SJSA1 (cell line): ENCODE measurements at places on chromosomes 1 and 21. TPM values are rescaled to one million over a fixed set of nuclear protein-coding genes. Genes with fewer than 3 reads are reported as not detected.

DNA sequence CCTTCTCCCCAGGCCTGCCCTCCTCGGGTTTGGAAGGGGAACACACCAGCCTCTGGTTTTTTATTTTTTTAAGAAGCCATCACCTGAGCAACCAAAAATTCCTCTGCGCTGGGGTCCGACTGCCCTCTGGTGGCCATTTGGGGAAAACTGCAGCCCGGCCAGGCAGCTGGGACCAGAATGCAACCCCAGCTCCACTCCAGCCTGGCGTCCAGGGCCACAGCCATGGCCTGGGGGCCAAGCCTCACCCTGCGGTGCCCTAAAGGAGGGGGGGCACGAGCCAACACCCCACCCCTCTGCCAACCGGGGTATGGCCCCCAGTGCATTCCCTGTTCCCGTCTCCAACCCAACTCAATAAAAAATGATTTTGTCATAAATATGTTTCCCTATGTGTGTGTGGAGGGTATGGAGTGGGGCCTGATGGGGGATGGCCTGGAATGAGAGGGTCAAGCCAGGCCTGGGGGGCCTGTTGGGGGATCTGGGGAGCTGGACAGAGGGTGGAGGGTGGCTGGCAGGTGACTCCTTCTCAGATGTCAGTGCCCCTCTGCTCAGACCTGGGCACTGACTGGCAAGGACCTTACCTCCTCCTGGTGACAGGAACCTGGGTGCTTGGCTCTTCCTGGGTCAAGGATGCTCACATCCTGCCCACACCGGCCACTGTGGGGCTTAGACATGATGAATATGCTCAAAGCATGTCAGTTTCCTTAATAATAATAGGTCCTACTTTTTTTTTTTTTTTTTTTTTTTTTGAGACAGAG lies 3.2 kb downstream of the GPR3 start:
- H3K4me3 ChIP-seq: no peak overlapping the region
- peak; percentile 65 for DNase-seq
- no peak overlapping the region for H3K27ac ChIP-seq
- peaks cover 13% of the 10 kb centered on the region for H3K36me3 ChIP-seq
- peaks cover 20% of the 10 kb centered on the region for H3K4me1 ChIP-seq
- H3K27me3 ChIP-seq: no peaks in the 10 kb centered on the region

Gene BCAR3
- total RNA-seq: 49.5 and 50.4 TPM in 2 replicates

Gene CD48
- total RNA-seq: not detected in 2 replicates

DNA sequence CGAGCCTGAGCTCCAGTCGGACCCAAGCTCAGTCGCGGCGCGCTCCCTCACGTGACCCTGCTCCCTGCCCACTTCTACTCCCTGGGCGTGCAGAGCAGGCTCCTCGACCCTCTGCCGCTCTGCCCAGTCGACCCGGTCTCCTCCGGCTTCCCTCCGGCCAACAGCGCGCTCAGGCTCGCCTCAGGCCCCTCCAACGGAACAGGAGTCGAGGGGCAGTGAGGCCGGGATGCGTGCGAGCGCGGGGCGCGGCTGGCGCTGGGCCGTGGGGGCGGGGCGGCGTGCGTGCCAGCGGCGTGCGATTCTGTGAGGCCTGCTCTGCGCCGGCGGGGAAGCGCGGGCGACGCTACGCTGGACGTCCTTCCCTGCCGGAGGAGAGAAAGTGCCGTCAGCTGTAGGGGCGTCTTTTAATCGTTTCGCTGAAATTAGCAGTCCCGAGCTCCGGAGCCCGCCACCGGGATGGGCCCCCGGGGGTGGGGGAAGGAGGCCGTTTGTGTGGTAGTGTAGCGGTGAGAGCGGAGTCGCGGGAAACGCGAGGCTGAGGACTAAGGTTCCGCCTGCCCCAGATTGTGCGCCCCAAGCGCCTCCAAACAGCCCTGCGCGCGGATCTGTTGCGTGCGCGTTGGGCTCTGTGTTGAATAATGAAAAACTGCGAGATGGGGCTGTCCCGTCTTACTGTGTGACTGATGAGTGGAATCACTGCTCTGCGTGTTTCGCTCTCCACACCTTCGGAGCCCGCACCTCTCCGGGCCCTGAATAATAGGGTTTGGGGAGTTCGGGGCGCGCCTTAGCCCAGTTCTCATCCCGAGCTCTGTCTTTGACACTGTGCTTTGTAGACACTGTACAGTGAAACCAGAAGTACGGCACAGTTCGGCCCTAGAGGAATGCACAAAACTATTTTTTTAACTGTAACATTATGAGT lies at the start of gene ACBD6:
Gene ACBD6 (minus strand): TSS at position 217 of the 919 bp plus-strand sequence. CDS start 311 bp downstream, outside the sequence.
- no peaks in the 10 kb centered on the region for H3K27me3 ChIP-seq
- DNase-seq: peak; percentile 95
- H3K4me3 ChIP-seq: peak within 1 kb of the TSS; percentile 84
- H3K36me3 ChIP-seq: peaks cover 26% of the 10 kb centered on the region
- H3K27ac ChIP-seq: peak within 1 kb of the TSS; percentile 95
- H3K4me1 ChIP-seq: peaks cover 48% of the 10 kb centered on the region

- H3K36me3 ChIP-seq: peaks cover 32% of the 10 kb centered on the region
- no peak overlapping the region for H3K4me3 ChIP-seq
- H3K27ac ChIP-seq: peak overlapping the region; percentile 41
Measured at GRCh38 chr1:93172778-93173177, 7.4 kb downstream of the TMED5 start.

GRCh38 chr1:61079898-61080336 lies 2.4 kb upstream of the NFIA start:
- no peak overlapping the region for H3K27ac ChIP-seq
- peak; percentile 66 for DNase-seq
- H3K4me3 ChIP-seq: no peak overlapping the region
- H3K4me1 ChIP-seq: peaks cover 33% of the 10 kb centered on the region
- peaks cover 14% of the 10 kb centered on the region for H3K27me3 ChIP-seq

DNA sequence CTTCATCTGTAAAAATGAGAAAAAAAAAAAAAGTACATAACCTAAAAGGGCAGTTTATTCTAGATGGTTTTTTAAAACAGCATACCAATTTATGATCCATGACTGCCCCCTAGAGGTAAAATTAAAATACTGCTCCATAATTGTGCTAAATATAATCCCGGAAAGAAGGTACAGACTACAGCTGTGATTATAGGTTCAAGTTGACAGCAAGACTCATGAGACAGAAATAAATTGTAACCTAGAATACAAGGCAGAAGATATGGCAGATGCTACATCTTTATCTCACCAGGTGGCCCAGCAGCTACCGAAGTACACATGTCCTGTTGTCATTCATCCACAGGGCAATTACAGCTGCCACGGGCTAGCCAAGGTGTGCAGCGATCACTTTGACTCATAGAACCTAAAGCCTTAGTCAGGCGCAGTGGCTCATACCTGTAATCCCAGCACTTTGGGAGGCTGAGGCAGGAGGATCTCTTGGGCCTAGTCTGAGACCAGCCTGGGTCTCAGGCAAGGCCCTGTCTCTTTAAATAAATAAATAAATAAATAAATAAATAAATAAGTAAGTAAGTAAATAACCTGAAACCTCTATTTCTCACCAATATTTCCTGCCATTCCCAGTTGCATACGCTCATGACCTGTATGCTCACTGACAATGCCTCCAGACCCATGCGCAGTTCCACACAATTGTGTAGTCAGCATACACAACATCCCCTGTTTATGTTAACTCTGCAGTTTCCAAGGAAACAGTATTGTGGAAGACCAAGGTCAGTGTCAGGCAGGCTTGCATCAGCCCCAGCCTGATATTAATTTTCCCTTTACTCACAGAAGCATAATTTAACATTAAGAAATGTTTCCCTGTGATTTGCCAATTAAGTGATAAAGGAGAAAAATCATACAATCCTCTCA lies 18.3 kb upstream of the PPIE start:
- no peaks in the 10 kb centered on the region for H3K4me1 ChIP-seq
- H3K36me3 ChIP-seq: no peaks in the 10 kb centered on the region
- no peak overlapping the region for H3K27ac ChIP-seq
